H1 (cell line): ENCODE measurements at places on chromosomes 3 and 15. TPM values are rescaled to one million over a fixed set of nuclear protein-coding genes. Genes with fewer than 3 reads are reported as not detected.
A peak's percentile ranks its signal among the peaks of the same experiment; 100 is the strongest.

Gene SMCO1
- total RNA-seq = not detected in 2 replicates

Gene OPA1
- total RNA-seq = 109 and 114 TPM in 2 replicates

Gene ANXA2
- total RNA-seq = 214 and 217 TPM in 2 replicates

Gene SCN11A
- total RNA-seq = 0.10 and 0.11 TPM in 2 replicates

Gene CAND2
- total RNA-seq = 8.7 and 11.2 TPM in 2 replicates

Gene LRRC31
- not detected in 2 replicates for total RNA-seq

GRCh38 chr3:180189310-180189648 lies 152.5 kb upstream of the PEX5L start:
- H3K36me3 ChIP-seq = no peaks in the 10 kb centered on the region
- H3K4me3 ChIP-seq = no peak overlapping the region
- H3K27me3 ChIP-seq = no peaks in the 10 kb centered on the region
- no peak for DNase-seq
- H3K4me1 ChIP-seq = no peaks in the 10 kb centered on the region

- no peaks in the 10 kb centered on the region for H3K36me3 ChIP-seq
- no peak overlapping the region for H3K27ac ChIP-seq
- no peak overlapping the region for H3K4me3 ChIP-seq
- H3K4me1 ChIP-seq = no peaks in the 10 kb centered on the region
Measured at GRCh38 chr3:107313711-107314110, 63.5 kb upstream of the CCDC54 start.

DNA sequence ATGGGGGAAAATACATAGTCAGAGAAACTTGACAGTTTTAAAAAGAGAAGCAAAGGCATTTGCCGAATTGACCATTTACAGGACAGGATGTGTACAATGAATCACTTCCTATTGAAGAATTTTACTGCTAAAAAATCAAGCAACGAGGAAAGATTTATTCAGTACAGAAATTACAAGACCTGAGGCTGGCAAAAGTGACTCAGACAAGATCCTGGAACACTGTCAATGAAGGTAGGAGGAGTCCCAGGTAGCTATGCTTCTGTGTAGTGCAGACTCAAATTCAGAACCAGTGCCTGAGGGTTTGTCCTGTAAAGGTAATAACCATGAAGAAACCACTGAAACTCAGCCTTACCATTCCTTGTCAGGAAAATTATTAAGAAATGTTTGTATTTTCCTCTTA lies 120.9 kb downstream of the ZMAT3 start:
- H3K27ac ChIP-seq = no peak overlapping the region
- H3K4me1 ChIP-seq = no peaks in the 10 kb centered on the region
- no peak overlapping the region for H3K4me3 ChIP-seq
- no peaks in the 10 kb centered on the region for H3K27me3 ChIP-seq
- no peaks in the 10 kb centered on the region for H3K36me3 ChIP-seq
- DNase-seq = no peak

DNA sequence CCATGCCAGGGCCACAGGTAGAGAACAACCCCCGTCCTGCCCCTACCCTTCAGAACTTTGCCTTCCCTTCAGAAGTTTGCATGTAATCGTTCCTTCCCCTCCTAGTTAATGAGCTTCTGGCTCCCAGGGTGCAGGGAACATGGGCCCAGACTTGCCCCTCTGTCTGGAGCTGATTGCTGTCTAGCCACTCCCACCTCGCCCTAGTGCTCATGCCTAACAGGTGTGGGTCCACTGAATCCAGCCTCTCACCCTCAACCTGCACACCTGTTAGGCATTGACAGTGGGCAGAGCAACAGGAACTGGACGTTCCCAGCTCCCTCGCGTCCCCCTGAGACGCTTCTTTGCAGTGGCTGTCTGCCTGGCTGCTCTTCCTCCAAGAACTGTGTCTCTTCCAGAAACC lies 40.3 kb downstream of the WNT5A start:
- H3K4me1 ChIP-seq = no peaks in the 10 kb centered on the region
- no peak overlapping the region for H3K4me3 ChIP-seq
- no peaks in the 10 kb centered on the region for H3K36me3 ChIP-seq

GRCh38 chr3:126267169-126267975 lies 87.0 kb upstream of the ALDH1L1 start:
- peaks cover 9% of the 10 kb centered on the region for H3K4me1 ChIP-seq
- no peaks in the 10 kb centered on the region for H3K36me3 ChIP-seq
- DNase-seq = peak; percentile 49
- H3K27me3 ChIP-seq = no peaks in the 10 kb centered on the region

GRCh38 chr3:50297896-50298725 lies 1.1 kb downstream of the HYAL3 start:
- H3K4me3 ChIP-seq = peak overlapping the region; percentile 87
- no peaks in the 10 kb centered on the region for H3K36me3 ChIP-seq
- no peak overlapping the region for H3K27ac ChIP-seq
- H3K27me3 ChIP-seq = no peaks in the 10 kb centered on the region

- H3K4me3 ChIP-seq = no peak overlapping the region
- H3K27me3 ChIP-seq = no peaks in the 10 kb centered on the region
- no peak for DNase-seq
- no peaks in the 10 kb centered on the region for H3K4me1 ChIP-seq
- H3K27ac ChIP-seq = no peak overlapping the region
Measured at GRCh38 chr3:184739594-184740505, 28.0 kb upstream of the MAGEF1 start.

DNA sequence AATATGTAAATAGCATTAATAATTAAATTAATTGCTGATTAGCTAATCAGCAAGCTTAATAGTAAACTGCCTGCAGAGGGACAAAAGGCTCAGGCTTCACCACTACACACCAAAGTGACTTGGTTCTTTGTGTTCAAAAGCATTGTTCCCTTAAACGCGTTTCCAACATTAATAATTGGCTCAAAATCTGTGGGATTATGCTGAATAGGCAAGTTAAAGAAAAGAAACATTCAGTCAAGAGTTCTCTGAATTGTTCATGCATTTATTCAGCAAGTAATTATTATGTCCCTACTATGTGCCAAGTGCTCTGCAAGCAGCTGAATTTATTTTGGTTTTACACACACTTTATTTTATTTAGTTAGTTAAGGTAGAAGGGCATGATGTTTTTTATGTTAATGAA lies 558.5 kb upstream of the ARRDC4 start:
- H3K36me3 ChIP-seq = no peaks in the 10 kb centered on the region
- H3K27ac ChIP-seq = no peak overlapping the region
- DNase-seq = no peak
- no peaks in the 10 kb centered on the region for H3K4me1 ChIP-seq
- H3K4me3 ChIP-seq = no peak overlapping the region

DNA sequence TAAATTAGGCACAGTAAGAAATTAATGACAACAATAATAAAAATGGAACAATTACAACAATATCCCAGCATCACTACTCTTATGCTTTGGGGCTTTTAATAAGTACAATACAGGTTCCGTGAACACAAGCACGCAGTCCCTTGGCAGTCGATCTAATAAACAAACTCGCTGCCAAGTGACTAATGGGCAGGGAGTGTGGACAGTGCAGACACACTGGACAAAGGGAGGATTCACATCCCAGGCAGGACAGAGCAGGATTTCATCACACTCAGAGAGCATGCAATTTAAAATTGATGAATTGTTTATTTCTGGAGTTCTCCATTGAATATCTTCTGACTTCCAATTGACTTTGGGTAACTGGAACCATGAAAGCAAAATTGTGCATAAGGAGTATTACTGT lies 524.1 kb upstream of the CFAP20DC start:
- no peaks in the 10 kb centered on the region for H3K27me3 ChIP-seq
- no peak overlapping the region for H3K4me3 ChIP-seq
- H3K36me3 ChIP-seq = no peaks in the 10 kb centered on the region
- DNase-seq = no peak
- no peak overlapping the region for H3K27ac ChIP-seq

GRCh38 chr15:27258287-27258686 lies 287.3 kb downstream of the GABRG3 start:
- H3K36me3 ChIP-seq = no peaks in the 10 kb centered on the region
- H3K4me1 ChIP-seq = peaks cover 8% of the 10 kb centered on the region
- DNase-seq = no peak

GRCh38 chr3:50873376-50874157 lies 198.8 kb downstream of the DOCK3 start:
- H3K4me3 ChIP-seq = no peak overlapping the region
- H3K36me3 ChIP-seq = no peaks in the 10 kb centered on the region
- DNase-seq = no peak
- no peak overlapping the region for H3K27ac ChIP-seq
- H3K27me3 ChIP-seq = no peaks in the 10 kb centered on the region
- peaks cover 6% of the 10 kb centered on the region for H3K4me1 ChIP-seq

GRCh38 chr3:160136421-160136820 lies 88.8 kb upstream of the C3orf80 start:
- no peaks in the 10 kb centered on the region for H3K4me1 ChIP-seq
- H3K27me3 ChIP-seq = no peaks in the 10 kb centered on the region
- no peak for DNase-seq
- H3K36me3 ChIP-seq = no peaks in the 10 kb centered on the region
- H3K27ac ChIP-seq = no peak overlapping the region

DNA sequence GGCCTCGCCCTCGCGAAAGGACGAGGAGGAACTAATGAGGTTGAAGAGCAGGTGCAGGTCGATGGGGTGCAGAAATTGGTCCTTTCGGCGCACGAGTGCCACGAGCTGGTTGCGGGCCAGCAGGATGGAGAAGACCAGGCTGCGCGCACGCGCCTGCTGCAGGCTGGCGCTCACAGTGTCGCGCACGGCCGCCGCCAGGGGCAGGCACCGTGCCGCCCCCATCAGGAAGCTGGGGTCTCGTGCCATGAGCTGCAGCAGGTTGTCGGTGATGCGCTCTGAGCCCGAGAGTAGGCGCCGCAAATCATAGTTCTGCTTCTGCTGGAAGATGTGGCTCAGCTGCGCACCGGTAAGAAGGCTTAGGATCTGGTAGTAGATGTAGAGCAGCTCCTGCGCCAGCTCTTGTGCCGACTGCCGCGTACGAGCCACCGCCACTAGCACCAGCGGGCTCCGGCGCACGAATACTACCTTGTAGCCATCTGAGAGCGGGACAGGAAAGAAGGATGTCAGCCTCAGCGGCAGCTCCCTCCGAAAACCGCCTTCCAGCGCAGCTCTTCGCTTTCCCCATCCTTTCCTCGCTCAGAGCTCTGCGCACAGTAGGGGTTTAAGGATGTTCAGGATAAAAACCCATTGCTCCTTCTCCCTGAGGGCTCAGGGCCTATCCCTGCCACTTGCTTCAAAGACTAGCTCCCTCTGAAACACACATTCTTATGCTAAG lies 6.9 kb upstream of the MST1R start:
- H3K4me1 ChIP-seq = peaks cover 20% of the 10 kb centered on the region
- H3K27me3 ChIP-seq = peaks cover 18% of the 10 kb centered on the region
- no peak overlapping the region for H3K27ac ChIP-seq
- no peaks in the 10 kb centered on the region for H3K36me3 ChIP-seq
- H3K4me3 ChIP-seq = peak overlapping the region; percentile 49
- no peak for DNase-seq

DNA sequence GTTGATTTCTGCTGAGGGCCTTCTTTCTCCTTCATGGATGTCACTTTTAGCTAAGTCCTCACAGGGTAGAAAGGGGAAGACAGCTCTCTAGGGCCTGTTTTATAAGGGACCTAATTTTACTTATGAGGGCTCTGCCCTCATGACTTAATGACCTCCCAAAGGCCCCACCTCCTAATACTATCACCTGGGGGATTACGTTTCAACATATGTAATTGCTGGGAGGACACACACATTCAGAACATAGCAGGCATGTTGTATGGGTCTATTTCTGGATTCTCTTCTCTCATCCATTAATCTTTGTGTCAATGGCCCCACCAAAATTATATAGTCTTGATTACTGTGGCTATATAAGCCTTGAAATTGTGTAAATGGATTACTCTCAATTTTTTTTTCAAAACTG lies 255.0 kb downstream of the CLSTN2 start:
- no peaks in the 10 kb centered on the region for H3K27me3 ChIP-seq
- H3K4me1 ChIP-seq = no peaks in the 10 kb centered on the region

GRCh38 chr15:59360305-59360704 lies 12.4 kb downstream of the MYO1E start:
- H3K4me1 ChIP-seq = peaks cover 14% of the 10 kb centered on the region
- no peaks in the 10 kb centered on the region for H3K36me3 ChIP-seq
- no peak overlapping the region for H3K4me3 ChIP-seq
- H3K27ac ChIP-seq = no peak overlapping the region

- no peaks in the 10 kb centered on the region for H3K36me3 ChIP-seq
- H3K4me1 ChIP-seq = no peaks in the 10 kb centered on the region
- no peaks in the 10 kb centered on the region for H3K27me3 ChIP-seq
- no peak overlapping the region for H3K4me3 ChIP-seq
Measured at GRCh38 chr15:49464522-49464921, 41.5 kb downstream of the FGF7 start.

DNA sequence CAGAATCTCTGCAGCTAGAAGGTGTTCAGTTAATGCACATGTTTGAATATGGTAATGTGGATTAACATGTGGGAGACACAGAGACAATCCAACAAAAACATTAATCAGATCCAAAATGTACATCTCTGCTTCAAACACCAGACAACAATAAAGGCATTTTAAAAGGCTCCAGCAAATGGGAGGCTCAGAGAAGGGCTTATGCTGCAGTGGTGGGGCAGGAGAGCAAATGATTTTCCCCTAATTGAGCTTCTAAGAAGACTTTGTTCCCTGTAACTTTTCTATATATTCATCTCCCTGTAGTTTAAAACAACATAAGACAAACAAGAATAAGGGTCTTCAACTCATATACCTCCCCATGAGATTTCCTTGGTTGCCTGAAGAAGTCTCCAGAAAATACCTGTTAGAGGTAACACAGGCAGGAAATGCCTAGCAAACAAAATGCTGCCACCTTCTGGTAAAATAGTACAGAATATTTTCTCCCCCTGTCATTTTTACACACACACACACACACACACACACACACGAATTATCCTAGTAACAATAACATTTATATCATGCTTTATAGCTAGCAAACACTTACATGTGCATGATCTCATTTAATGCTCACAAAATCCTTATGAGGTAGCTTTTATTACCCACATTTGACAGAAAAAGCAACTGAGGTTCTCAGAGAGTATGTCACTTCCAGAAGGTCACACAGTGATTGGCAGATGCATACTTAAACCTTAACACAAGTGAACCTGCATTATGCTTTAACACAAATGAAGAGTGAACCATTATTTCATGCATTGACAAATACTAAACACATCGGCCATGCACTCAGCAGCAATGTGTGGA lies 123.4 kb upstream of the MB21D2 start:
- DNase-seq = no peak
- no peak overlapping the region for H3K27ac ChIP-seq
- no peak overlapping the region for H3K4me3 ChIP-seq
- H3K4me1 ChIP-seq = no peaks in the 10 kb centered on the region

DNA sequence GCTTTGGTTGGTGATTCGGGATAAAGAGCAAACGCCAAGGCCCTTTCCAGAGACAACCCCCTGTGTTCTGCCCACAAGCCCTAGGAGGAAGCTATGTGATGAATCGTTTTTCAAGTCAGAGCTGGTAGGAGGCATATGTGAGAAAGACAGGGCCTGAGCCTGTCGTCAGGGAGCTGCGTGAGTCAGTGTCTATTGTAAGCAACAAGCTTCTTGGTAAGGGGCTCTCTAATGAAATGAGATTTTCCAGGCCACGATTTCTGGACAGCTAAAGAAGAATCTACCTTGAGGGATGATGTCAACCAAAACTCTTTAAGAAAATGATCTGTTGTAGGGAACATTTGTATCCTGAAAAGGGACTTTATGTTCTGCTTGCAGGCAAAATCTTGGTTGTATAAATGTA lies 318.9 kb upstream of the IL12A start:
- no peaks in the 10 kb centered on the region for H3K4me1 ChIP-seq
- no peaks in the 10 kb centered on the region for H3K27me3 ChIP-seq
- H3K27ac ChIP-seq = no peak overlapping the region
- no peak overlapping the region for H3K4me3 ChIP-seq
- no peak for DNase-seq
- H3K36me3 ChIP-seq = no peaks in the 10 kb centered on the region
